Hematopoietic multipotent progenitor cell treated with erythropoietin and hydrocortisone succinate and interleukin-3 and kit ligand, for 6 days (in vitro differentiated cells): ENCODE measurements at places on chromosomes 5 and 9.

DNA sequence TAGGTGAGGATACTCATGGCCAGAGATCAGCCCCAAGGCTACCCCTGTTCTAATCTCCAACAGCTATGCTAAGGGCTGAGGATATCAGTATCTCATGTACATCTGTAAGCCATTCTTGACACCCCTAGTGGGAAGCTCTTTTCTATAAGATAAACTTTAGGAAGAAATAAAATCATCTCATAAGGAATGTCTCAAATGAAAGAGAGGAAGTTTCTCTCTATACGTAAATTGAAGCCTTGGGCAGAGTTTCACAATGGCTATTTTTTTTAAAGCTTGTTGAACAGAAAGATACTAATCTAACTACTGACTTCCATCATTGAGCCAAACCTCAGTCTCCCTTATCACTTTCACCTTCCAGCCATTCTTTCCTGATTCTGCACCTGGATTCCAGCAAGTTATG lies 405.7 kb downstream of the PRR16 start:
- peak; percentile 4 for DNase-seq

DNA sequence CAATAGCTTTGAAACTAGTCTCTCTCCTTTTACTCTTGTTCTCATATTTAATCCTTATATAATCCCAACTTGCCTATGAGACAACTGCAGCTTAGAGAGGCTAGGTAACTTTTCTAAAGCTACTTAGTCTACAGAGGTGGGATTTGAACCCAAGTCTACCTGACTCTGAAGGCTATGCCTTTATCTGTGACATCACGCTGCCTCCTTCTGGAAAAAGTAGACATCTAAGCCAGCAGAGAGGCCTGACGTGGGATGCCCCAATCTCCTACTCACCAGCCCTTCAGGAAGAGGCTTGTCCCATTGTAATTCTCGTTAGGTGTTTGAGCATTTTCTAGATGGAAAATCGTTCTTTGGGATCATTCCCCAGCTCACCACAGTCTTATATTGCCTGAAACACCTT lies 167.5 kb downstream of the HSPA4 start:
- DNase-seq = no peak

GRCh38 chr5:89280103-89281037 lies 397.4 kb upstream of the MEF2C start:
- DNase-seq = peak; percentile 32

DNA sequence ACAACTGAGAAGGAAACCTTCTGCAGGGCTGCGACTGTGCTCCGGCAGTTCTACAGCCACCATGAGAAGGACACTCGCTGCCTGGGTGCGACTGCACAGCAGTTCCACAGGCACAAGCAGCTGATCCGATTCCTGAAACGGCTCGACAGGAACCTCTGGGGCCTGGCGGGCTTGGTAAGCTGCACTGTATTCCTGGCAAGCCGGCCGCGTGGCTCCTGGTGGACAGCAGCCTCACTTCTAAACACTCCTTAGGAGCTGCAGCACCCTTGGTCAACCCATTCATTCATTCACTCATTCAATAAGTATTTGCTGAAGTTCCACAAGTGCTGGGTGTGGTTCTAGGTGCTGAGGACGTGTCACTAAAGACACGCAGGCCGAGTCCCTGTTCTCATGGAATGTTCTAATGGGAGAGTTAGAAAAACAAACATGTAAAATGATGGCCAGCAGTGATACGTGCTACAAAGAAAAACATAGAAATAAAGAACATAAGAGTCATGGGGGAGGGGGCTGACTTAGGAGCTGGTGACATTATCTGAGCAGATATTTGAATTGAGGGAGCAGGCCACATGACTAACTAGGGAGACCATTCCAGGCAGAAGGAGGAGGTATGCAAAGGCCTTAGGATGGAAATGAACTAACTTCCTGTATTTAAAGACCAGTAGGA lies 6.1 kb downstream of the IL4 start:
- no peak for DNase-seq

GRCh38 chr5:139592289-139592688 lies 31.1 kb downstream of the UBE2D2 start:
- DNase-seq = no peak

DNA sequence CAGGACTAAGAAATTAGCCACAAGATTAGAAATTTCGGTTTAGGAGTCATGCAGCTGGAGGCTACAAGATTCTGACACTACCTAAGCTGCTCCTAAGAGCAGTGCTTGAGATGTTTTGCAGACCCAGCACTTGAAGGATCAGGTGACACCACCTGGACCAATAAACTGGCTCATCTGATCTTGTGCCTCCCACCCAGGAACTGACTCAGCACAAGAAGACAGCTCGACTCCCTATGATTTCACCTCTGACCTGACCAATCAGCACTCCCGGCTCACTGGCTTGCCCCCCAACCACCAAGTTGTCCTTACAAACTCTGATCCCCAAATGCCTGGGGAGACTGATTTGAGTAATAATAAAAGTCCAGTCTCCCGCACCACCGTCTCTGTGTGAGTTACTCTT lies 170.4 kb downstream of the TTC39B start:
- peak; percentile 37 for DNase-seq

DNA sequence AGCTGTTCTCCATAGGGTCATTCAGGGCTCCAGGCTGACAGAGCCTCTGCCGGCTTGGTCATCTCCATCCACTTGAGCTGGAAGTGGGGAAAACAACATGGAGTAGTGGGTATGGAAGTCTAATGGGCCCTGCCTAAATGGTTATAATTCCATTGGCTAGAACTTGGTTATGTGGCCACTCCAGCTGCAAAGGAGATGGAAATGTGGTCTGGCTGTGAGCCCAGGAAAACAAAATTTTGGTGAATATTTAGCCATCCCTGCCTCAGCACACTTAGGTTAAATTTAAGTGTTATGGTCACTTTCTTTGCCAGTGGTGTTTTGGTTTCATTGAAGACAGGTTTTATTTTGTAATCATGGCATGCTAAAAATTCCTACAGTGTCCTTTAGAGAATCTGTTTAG lies 112.3 kb downstream of the SMARCA2 start:
- DNase-seq = no peak

DNA sequence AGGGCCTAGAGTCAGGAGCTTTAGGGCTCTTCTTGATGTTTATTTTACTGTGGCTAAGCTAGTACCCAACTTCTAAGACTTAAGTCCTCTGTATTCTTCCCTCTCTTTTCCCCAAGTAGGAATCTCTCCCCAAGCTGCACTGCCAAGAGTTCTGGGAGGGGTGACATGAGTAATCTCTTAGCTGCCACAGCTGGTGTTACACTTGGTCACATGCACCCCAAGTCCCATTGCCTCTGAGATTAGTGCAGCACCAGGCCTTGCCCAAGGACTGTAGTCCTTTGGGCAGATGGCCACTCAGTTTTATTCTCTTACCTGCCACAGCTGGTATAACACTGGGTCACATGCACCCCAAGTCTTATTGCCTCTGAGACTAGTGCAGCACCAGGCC lies 114.7 kb upstream of the RIOK2 start:
- no peak for DNase-seq

GRCh38 chr9:27407491-27407890 lies 110.5 kb upstream of the EQTN start:
- DNase-seq = no peak

- DNase-seq = no peak
These were observed 2.4 kb upstream of the TERT start for GRCh38 chr5:1297243-1297642.

DNA sequence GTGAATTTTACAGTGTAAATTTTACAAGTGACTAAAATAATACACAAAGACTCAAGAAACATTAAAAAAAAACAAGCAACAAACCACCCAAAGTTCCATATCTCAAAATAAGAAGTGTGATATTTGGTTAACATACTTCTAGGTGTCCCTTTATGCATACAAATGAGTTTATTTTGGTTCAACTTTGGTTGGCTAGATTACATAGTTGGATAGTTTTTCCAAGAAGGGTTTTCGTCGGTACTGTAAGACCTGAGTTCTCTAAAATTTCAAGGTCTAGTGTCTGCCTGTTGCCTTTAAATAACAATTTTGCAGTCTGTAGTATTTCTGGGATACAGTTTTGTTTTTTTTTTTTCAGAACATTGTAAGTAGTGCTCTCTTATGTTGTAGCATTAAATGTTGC lies 58.8 kb upstream of the JAK2 start:
- no peak for DNase-seq

DNA sequence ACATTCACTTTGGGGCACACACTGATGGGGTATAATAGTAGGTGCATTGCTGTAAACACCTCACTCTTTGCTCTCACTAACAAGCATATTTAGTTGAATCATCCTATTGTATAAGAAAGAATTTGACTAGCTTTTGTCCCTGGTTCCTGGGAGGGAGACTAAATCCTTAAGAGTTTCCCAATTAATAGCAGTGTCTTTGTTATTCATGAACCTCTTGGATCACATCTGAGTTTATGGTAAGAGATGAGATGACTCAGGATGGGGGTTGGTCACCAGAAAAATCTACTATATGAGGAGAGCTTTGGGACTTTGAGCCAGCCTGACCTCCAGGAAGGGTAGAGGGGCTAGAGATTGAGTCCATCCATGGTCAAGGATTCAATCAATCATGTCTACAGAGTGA lies 56.8 kb downstream of the PUM3 start:
- no peak for DNase-seq

- no peak for DNase-seq
These were observed 23.0 kb downstream of the C1QTNF2 start for GRCh38 chr5:160347448-160347847.

- no peak for DNase-seq
These were observed 364 bp upstream of the SFXN1 start for GRCh38 chr5:175478008-175478383.

DNA sequence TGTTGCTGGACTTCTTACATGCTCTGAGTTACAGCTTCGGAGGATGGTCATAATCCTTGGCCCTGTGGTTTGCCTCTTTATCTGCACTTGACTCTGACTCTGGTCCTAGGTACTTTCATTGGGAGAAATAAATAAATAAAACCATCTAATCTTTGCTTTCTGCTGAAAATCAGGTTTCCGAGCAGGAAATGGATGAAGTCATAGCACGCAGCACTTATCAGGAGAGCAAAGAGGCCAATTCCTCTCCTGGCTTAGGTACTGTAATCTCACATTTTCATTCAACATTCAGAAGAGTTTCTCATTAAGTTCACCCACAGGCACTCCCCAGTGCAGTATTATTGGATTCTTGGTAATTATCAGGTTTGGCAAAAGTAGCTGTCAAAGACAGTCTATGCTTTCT lies 104.7 kb downstream of the GOLPH3 start:
- DNase-seq = no peak

- peak; percentile 51 for DNase-seq
These were observed 27.8 kb upstream of the TNFSF8 start for GRCh38 chr9:114958021-114958843.

- no peak for DNase-seq
These were observed 151.6 kb downstream of the FOCAD start for GRCh38 chr9:20835377-20836286.

- no peak for DNase-seq
These were observed 22.7 kb downstream of the WHRN start for GRCh38 chr9:114482593-114482992.

- DNase-seq = peak; percentile 22
These were observed at the start of gene FAM221B for GRCh38 chr9:35828716-35829083. FAM221B (minus strand) TSS chr9:35828732; CDS start chr9:35826161, 2,571 bp downstream.

- DNase-seq = no peak
These were observed 345.8 kb downstream of the PDE4D start for GRCh38 chr5:59547731-59548130.

GRCh38 chr5:74041913-74042312 lies 415.9 kb downstream of the ARHGEF28 start:
- no peak for DNase-seq

DNA sequence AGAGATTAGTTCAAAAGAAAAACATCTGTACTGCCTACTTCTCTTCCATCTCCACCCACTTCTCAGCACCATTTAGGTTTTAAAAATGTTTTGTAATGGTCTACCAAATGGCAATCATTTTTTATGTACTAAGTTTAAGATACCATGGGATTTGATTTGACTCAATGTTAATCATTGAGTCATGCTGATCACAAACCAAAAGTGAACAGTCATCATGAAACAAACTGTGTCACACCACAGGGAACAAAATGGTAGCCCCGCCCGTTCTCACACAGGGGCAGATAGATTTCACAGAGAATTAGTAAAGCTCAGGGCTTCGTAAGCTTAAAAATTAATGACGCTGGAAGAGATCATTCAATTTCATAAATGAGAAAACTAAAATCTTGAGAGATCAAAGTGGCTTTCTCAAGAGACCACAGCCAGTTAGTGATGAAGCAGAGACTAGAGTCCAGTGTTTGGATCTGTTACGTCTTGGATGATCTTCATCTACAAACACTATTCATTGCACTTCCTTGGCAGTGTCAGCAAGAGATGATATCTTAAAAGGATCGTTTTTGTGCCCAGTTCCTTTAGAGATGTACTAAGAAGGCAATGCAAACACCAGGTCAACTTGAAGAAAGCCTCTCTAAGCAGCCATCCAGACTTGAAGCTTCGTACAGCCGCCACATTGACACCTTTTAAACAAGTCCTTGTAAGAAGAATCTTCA lies 33.9 kb upstream of the TRIO start:
- DNase-seq = peak; percentile 46

- DNase-seq = no peak
These were observed 10.1 kb downstream of the GLIPR2 start for GRCh38 chr9:36146651-36147050.

GRCh38 chr5:15522187-15522520 lies 22.2 kb downstream of the FBXL7 start:
- DNase-seq = no peak

DNA sequence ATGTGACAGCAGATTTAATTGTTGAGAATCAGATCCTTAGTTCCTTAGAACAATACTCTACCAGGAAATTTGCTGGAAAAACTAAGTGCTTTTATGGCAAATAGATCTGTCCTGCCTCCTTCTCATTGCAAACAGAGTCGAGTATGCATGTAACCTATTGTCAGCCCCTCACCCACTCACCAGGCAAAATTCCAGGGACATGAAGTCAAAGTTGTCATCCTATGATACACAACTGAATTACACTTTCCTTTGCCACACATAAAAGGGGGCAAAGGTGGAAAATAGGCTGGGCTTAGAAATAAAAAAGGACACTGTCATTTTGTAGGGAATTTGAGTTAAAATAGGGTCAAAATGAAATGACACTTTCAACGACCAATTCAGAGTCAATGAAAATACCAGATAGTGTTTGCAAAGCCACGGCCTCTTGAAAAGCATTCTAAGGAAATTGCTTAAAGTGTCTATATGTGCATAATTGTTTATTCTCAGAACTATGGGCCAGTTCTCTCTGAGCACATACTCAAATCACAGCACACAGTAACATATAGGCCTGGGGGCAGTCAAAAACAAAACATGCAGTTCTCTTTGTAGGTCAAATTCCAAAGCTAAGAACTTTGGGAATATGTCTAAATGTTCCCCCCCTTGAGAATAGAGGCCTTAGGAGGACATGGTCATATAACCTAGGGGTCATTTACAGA lies 452.8 kb downstream of the NFIB start:
- DNase-seq = no peak

GRCh38 chr5:143084407-143084806 lies 314.2 kb downstream of the ARHGAP26 start:
- DNase-seq = no peak

DNA sequence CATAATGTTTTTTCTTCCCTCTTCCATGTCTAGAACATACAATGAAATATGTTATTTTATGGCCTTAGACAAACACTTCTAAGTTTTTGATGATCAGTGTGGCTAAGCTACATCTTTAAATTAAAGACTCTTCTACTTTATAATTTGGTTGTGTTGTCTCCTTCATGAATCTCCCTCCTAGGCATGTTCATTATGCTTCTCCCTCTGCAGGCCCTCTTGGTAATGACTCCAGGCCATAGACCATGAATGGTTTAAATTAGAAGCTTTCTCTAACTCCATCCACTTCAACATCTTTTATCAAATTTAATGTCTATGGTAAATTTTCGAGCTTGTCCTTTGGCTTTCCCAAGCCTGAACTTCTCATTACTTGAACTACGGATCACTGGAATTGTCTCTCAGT lies 342.7 kb upstream of the ADAMTS16 start:
- DNase-seq = no peak
